NCI-H526 treated with DMSO at 0.1 percent for 48 hours (cell line): ENCODE measurements at places on chromosomes 11 and 22.

GRCh38 chr22:46240506-46240905 is 9.6 kb downstream of the CDPF1 start:
- no peak for DNase-seq

DNA sequence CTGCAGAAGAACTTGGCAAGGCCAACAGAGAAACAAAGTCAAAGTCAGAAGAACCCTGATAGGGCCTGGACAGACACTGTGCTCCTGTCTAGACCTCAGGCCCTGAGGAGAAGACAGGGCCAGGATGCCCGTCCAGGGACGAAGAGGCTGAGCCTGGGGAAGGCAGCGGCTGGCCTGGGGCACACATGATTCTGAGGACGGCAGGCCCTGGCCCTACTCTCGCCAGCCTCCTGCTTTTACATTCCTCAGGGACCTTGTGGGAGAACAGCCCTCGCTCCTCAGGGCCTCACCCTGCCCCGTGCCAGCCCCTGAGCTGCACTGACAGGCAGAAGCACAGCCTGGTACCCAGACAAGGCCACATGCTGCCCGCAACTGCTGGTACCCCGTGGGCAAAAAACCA is 43.6 kb upstream of the TTLL12 start:
- DNase-seq = no peak

DNA sequence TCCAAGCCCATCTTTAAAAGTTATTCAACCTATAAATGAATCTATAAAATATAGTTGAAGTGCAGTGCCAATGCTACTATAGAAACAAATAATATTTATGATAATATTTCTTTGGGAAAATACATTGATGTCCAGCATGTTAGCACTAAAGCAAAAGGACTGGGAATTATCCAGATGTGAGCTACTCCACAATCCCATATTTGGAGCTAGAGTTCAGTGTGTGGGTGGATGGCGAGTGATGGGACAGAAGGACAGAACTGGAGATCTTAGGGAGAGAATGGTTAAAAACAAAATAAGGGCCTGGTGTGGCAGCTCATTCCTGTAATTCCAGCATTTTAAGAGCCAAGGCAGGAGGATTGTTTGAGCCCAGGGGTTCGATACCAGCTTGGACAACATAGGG is 216.8 kb downstream of the TMEM135 start:
- no peak for DNase-seq

- DNase-seq = no peak
Observed at GRCh38 chr11:112213753-112214152, 12.5 kb upstream of the PTS start.

DNA sequence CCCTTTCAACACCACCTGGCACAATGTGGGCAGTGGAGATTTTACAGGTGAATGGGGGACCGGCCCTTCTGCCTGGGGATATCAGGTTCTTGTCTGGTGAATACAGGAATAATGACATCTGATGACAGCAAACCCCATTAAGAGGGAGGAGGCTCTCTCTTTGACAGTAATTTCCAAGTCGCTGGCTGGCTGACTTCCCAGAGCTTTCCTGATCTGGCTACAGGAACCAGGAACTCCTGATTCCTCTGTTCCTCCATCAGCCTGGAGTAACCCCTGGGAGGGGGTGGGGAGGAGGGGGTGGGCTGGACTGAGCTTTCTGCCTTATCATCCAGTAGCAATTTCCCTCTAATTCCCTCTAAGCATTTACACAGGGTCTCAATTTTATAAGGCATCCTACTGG is 3.7 kb upstream of the MIEF1 start:
- DNase-seq = no peak

- no peak for DNase-seq
Observed at GRCh38 chr11:105878510-105878909, 143.5 kb downstream of the MSANTD4 start.

DNA sequence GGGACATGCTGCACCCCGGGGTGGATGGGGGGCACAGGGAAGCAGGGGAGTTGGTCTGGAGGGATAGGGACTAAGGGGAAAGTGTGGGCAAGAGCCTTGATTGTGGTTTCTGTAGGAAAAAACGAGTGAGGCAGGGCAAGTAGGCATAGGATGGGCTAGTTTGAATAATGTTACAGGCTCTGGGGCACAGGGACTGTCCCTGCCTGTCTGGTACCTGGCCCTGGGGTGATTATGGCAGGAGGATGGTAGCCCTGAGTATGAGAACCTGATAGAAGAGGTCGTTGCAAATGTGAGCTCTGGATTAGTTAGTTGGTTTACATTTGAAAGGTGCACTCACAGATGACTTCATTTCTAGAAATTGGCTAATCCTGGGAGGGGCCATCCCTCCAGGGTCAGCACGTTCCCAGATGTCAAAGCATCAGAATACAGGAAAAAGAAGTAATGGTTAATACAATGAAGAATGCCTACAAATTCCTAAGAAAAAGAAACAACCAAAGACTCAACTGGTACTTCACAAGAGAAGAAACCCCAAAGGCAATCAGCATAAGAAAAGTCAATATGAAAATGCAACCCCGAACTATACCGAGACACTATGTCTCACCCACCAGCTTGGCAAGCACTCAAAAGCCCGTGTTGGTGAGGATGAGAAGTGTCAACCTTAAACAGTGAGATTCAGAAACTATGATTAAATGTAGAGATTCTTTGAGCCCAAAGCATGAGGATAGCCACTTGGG is 11.3 kb upstream of the SMIM38 start:
- no peak for DNase-seq

- no peak for DNase-seq
Observed at GRCh38 chr11:68828155-68828931, 13.4 kb downstream of the CPT1A start.

GRCh38 chr11:57500515-57500914 is 15.0 kb downstream of the SLC43A1 start:
- DNase-seq = no peak

GRCh38 chr22:49687786-49688515 is 139.7 kb downstream of the BRD1 start:
- DNase-seq = no peak

- no peak for DNase-seq
Observed at GRCh38 chr11:59284773-59285129, 72.0 kb upstream of the MPEG1 start.

DNA sequence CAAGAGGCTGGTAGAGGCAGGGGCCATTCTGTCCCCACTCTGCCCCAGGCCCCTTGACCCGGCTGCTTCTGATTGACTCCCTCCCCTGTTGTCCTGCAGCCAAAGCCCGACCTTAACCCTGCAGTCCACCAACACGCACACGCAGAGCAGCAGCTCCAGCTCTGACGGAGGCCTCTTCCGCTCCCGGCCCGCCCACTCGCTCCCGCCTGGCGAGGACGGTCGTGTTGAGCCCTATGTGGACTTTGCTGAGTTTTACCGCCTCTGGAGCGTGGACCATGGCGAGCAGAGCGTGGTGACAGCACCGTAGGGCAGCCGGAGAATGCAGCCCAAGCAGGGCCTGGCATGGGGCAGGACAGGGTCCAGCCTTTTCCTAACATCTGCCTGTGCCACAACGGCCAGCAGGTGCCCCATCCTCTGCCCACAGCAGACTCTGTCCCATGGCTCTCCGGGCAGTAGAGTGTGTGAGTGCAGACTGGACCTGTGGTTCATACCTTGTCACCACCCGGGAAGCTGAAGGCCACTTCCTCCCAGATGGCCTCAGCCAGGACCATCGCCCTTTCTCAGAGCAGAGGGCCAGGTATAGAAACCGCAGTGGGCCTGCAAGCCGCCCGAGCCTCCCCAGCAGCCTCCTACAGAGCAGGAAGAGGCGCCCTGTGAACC is 26.8 kb upstream of the MGAT3 start:
- no peak for DNase-seq

GRCh38 chr11:1438967-1439330 is 47.6 kb downstream of the MOB2 start:
- DNase-seq = no peak

GRCh38 chr22:33302049-33302545 is 243.9 kb upstream of the SYN3 start:
- DNase-seq = peak; percentile 11

DNA sequence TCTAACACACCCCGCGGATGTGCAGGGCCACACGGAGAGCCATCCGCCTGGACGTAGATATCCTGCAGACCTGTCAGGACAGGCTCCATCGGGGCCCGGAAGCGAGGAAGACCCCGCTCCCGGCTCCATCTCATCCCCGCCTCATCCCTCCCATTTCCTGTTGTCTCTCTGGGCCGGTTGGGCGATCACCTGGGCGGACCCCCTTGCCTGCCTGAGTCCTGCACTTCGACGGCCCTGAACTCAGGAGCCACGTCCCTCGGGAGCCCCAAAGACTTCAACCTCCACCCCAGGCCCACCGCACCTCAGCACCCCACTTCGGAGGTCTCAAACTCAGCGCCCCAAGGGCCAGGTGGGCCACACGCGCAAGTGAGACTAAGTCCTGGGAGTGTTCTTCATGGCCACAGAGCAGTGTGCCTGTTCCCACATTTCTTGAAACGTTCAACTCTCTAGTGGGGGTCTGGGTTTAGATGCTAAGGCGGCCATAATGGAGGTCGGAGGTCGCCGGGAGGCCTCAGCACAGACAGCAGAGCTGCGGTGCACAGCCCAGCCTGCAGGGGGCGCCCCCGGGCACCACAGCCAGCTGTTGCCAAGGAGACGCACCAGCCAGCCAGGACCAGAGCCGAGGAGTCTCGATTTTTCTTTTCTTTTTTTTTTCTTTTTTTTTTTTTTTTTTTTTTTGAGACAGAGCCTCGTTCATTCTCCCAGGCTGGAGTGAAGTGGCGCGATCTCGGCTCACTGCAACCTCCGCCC is 26.0 kb upstream of the FADD start:
- no peak for DNase-seq

DNA sequence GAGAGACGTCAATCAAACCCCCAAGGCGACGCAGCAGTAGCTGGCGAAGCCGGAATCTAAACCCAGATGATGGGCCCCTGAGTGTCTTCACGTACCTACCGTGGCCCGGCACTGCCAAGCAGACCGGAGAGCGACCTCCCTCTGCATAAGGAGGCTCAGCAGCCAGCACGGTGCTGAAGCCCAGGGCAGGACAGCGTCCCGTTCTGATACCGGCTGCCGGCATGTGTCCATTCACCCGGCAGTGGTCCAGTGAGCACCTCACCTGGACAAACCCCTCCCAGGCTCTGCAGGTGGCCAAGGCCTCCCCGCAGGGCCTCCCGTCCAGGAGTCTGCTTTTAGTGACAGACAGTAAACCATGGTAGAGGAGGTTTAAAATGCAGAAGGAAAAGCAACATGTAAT is 142.0 kb downstream of the BRD1 start:
- DNase-seq = no peak

DNA sequence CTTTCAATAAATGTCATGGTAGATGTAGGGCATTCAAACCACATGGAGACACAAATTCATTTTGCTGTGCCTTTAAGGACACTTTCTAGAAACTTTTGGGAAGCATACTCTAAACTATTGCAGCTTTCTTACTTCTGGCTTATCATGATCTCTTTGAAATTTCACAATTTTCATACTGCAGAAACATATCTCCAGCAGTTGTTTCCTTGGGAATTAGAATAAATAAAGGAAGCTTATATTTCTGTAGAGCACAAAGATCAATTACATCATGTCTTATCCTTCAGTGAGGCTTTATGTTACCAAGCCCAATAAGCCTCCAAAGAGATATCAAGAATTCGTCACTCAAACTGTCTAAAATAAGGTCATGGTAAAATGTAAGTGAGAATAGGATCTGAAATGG is 74.5 kb upstream of the RAB38 start:
- DNase-seq = no peak

DNA sequence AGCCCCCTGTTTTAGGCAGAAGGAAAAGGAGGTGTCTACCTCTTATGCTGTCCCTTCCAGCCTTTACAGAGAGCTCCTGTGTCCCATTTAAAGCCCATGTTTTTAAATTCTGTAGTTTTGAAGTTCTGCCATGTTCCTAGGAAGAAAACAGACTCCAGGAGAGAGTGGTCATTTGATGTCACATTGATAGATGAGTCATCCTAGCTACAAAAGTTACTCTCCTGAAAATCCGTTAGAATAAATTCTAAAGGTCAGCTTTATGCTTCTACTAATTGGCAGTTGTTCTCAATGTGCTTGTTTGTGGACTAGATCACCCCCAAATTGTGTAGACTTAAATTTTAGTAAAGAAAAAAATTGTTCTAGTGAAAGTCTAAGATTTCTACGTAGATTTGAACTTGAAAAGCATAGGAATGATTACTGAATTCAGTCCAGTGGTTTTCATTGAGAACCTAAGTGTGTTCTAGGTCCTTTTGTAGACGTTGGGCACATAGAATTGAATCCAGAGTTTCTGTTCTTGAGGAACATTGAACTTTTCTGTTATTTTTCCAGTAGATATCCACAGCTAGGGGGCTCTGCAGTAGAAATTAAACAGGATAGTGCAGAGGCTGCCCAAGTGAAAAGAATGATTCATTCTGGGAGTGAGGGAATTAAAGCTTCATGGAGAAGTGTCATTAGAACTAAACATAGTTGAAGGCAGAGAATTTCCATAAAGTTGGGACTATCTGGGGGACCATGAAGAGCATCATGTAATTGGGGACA is 140.6 kb upstream of the RASSF10 start:
- DNase-seq = no peak

DNA sequence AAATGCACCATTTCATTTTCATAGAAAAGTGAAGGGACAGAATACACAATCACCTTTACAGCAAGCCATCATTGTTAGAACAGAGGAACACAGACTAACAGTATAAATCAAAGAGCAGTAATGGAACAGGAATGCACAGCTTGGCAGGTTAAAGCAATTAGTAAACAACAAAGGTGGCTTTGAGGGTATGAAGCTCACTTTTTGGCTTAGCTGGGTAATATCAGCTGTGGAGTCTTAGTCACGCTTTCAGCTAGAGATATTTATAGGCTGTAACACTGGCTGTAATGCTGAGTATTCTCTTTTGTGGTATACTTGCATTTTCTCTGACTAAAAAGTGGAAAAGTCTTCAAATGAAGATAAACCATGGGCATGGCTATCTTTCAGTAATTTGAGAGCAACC is 1780.5 kb downstream of the LRRC4C start:
- DNase-seq = no peak

DNA sequence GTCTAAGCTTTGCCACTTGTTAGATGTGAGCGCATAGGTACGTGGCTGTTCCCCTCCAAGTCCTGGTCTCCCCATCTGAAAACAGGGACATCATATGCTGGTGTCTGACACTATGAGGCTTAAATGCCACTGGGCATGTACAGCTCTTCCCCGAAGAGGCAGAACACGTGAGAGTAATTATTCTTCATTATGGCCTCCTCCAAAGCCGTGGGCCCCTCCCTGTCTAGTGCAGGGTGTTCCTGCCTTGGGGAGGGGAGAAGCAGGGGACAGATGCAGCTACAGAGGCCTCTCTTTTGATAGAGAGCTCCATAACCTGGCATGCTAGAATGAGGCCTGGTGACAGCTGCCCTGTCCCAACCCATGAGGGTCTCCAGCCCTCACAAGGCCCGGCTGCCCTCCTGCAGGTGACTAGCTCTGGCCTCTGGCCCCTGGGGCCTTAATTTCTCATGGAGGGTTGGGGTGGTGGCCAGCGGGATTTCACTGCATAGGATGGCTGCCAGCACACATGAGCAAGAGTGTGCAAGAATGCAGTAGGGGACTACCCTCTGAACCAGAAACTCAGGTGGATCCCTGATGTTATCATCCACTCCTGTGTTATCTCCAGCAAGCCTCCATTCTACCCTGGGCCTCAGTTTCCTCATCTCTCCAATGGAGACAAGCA is 334.6 kb downstream of the MN1 start:
- DNase-seq = no peak
